ENCODE measurements at places on chromosomes 2 and 18. TPM values are rescaled to one million over a fixed set of nuclear protein-coding genes. Genes with fewer than 3 reads are reported as not detected.

- no peak for DNase-seq
- no peaks in the 10 kb centered on the region for H3K27me3 ChIP-seq
- no peak overlapping the region for H3K27ac ChIP-seq
- H3K4me1 ChIP-seq = peaks cover 4% of the 10 kb centered on the region
These were observed 22.2 kb downstream of the ATAD2B start for GRCh38 chr2:23904692-23905091.

GRCh38 chr18:29163596-29163995 is 986.7 kb upstream of the CDH2 start:
- DNase-seq = no peak
- no peak overlapping the region for H3K4me3 ChIP-seq
- no peaks in the 10 kb centered on the region for H3K27me3 ChIP-seq

DNA sequence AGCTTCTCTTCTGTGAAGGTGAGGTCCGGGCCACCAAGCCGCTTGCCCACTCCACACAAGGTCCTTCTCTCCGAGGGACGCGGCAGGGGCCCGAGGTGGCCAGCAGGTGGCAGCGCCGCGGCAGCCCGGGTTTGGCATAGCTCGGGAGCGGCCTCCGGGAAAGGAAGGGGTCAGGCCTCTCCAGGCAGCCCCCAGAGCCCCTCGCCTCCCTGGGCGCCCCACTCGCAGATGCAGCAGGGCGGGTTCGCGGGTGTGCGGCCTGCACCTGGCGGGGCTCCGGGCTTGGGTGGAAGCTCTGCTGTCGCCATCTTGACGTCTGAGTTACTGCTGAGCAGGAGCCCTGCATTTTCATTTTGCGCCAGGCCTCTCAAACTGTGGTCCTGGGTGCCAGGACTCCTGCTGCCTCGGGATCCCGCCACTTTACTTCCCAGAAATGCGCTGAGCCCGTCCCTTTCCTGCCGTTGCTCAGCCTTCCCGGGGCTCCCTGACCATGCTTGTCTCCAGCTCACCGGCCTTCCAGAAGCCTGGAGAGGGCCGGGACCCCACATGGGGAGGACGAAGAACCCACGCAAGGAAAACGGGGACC is 18.6 kb upstream of the NCL start:
- no peaks in the 10 kb centered on the region for H3K36me3 ChIP-seq
- DNase-seq = peak; percentile 78
- peak overlapping the region; percentile 29 for H3K4me3 ChIP-seq
- no peaks in the 10 kb centered on the region for H3K4me1 ChIP-seq
- no peaks in the 10 kb centered on the region for H3K27me3 ChIP-seq

DNA sequence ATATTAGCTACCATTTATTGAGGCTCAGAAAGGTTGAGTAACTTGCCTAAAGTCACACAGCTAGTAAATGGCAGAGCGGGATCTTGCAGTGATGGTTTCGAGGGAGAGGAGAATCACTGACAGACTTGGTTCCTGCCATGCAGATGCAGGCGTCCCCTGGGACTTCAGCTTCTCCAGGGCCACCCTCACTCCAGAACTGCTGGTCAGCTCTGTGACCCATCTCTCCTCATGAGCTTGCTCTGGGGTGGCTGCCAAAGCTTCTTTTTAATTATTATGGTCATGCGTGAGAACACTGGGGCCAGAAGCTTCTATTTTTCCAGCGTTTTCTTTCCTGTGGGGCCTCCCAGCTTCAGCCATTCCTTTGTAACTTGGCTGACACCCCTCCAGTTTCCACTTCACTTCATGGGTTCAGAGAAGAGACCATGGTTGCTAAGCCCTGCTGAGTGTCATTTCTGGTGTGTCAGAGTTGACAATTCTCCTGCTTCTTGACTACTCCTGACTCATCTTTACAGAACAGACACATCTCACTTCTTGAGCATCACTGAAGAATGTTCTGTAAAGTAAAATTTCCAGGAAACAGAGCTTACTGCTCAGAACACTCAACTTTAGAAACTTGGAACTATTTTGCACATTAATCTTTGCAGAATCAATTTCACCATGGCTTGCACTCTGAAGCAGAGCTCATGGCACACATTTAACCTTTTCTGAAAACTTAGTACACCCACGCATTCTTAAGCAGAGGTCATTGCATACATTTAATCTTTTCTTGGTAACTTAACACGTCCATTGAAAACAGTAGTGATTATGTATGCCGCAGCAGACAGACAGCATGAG is 70.4 kb downstream of the IL1R2 start:
- H3K4me1 ChIP-seq = peaks cover 33% of the 10 kb centered on the region
- H3K27ac ChIP-seq = peak overlapping the region; percentile 90
- H3K27me3 ChIP-seq = no peaks in the 10 kb centered on the region
- DNase-seq = no peak

DNA sequence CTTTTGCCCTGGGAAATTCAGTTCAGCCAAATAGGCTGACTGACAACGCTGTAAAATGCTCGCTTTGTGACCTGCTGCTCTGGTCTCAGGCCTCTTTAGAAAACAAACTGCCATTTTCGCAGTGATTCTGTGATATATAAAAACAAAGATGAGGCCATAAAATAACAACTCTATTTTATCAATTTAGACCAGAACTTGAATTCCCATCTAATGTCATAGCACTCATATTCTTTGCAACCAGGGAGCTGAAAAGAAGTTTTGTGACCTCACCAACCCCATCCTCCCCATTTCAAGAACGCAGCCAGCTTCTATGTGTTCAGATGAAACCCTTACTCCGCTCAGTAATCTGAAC is 40.3 kb downstream of the TCF4 start:
- no peak overlapping the region for H3K4me3 ChIP-seq
- DNase-seq = no peak
- H3K27ac ChIP-seq = no peak overlapping the region
- no peaks in the 10 kb centered on the region for H3K27me3 ChIP-seq
- H3K36me3 ChIP-seq = no peaks in the 10 kb centered on the region

DNA sequence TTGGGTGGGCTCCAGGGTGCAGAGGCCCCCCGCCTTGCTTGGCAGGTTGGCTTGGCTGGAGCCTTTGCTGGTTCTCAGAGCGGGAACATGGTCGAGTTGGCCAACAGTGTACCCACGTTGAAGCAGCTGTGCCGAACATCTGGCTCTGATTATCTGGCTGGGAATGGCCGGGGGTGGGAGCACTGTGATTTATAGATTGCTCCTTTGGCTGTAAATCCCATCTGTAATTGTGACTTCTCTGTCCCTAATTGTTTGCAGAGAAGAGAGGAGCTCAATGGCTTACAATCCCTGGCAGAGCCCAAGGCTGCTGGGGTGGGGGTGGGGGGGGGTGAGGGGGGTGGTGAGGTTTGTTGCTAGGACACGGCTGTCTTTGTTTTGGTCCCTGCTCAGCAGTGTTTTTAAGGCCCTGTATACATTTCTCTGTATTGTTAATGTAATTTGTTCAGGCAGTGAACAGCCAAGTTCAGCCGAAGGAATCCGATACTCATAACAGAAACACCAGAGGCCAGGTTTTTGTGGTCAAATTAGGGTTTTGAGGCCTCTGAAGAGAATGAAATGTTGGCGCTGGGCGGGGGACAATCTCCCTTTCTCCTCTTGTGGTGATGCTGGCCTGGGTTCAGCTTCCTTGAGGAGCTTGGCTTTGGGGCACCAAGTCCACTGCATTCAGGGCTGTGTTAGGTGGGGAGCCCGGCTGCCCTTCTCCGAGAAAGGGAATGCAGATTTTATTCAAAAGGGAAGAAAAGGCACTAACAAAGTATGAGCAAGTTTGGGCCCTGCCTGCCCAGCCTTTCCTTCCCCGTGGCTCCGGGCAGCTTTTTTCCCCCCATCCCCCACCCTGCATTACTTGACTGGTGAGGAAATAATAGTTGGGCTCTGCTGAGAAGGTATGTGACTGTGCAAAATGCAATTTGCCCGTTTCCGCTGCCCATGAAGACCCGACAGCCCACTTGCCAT is 82.5 kb downstream of the TCF7L1 start:
- H3K36me3 ChIP-seq = no peaks in the 10 kb centered on the region
- peak; percentile 12 for DNase-seq
- H3K4me3 ChIP-seq = no peak overlapping the region
- no peaks in the 10 kb centered on the region for H3K27me3 ChIP-seq
- H3K27ac ChIP-seq = peak overlapping the region; percentile 52
- peaks cover 4% of the 10 kb centered on the region for H3K4me1 ChIP-seq

GRCh38 chr2:72892506-72893173 is 5.4 kb downstream of the SPR start:
- no peak overlapping the region for H3K27ac ChIP-seq
- no peaks in the 10 kb centered on the region for H3K36me3 ChIP-seq
- DNase-seq = peak; percentile 76
- peaks cover 41% of the 10 kb centered on the region for H3K4me1 ChIP-seq
- H3K27me3 ChIP-seq = peaks cover 13% of the 10 kb centered on the region

DNA sequence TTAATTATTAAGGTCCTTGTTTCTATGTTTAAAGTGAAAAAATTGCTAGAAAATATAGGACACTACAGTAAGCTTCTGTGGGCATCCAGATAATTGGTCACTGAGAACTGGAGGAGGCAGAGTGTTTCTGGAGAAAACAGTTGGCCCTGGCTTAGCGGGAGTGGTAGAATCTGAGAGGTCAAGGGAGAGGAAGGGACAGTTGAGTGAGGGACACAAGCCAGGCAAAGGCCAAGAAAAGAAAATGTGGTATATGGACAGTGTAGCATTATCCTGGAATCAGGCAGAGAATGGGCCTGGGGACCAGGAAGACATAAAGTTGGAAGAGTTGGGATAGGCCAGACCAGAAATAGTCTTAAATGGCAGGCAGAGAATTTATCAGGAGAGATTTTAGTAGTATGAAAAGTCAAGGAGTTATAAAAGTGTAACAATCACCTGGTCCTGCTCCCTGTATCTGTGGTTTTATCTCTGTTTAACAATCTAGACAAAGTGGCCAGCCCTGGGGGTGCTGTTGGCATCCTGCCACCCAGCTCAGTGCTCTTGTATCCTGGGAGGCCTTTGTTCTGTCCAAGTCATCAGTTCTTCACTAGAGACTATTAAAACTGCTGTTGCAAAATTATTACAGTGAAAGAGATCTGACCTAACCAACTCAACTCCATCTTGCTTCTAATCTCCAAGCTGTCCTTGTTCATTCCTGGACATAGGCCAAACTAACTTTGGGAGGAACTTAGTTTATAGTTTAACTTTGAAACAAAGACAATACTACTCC is 15.4 kb upstream of the MSGN1 start:
- H3K27me3 ChIP-seq = no peaks in the 10 kb centered on the region
- H3K4me1 ChIP-seq = no peaks in the 10 kb centered on the region
- peak; percentile 75 for DNase-seq

- no peak for DNase-seq
- peak overlapping the region; percentile 98 for H3K27ac ChIP-seq
- H3K36me3 ChIP-seq = no peaks in the 10 kb centered on the region
- peaks cover 38% of the 10 kb centered on the region for H3K4me1 ChIP-seq
These were observed 328 bp downstream of the DTYMK start for GRCh38 chr2:241686324-241686649.

- peak overlapping the region; percentile 6 for H3K4me3 ChIP-seq
- no peaks in the 10 kb centered on the region for H3K36me3 ChIP-seq
- H3K27me3 ChIP-seq = no peaks in the 10 kb centered on the region
- no peak for DNase-seq
- peaks cover 13% of the 10 kb centered on the region for H3K4me1 ChIP-seq
- peak overlapping the region; percentile 92 for H3K27ac ChIP-seq
These were observed 83.7 kb upstream of the RBM44 start for GRCh38 chr2:237714690-237715458.

- no peaks in the 10 kb centered on the region for H3K4me1 ChIP-seq
- no peak for DNase-seq
- H3K27me3 ChIP-seq = no peaks in the 10 kb centered on the region
- H3K27ac ChIP-seq = no peak overlapping the region
- H3K4me3 ChIP-seq = no peak overlapping the region
These were observed 24.0 kb upstream of the CTIF start for GRCh38 chr18:48514786-48515185.

DNA sequence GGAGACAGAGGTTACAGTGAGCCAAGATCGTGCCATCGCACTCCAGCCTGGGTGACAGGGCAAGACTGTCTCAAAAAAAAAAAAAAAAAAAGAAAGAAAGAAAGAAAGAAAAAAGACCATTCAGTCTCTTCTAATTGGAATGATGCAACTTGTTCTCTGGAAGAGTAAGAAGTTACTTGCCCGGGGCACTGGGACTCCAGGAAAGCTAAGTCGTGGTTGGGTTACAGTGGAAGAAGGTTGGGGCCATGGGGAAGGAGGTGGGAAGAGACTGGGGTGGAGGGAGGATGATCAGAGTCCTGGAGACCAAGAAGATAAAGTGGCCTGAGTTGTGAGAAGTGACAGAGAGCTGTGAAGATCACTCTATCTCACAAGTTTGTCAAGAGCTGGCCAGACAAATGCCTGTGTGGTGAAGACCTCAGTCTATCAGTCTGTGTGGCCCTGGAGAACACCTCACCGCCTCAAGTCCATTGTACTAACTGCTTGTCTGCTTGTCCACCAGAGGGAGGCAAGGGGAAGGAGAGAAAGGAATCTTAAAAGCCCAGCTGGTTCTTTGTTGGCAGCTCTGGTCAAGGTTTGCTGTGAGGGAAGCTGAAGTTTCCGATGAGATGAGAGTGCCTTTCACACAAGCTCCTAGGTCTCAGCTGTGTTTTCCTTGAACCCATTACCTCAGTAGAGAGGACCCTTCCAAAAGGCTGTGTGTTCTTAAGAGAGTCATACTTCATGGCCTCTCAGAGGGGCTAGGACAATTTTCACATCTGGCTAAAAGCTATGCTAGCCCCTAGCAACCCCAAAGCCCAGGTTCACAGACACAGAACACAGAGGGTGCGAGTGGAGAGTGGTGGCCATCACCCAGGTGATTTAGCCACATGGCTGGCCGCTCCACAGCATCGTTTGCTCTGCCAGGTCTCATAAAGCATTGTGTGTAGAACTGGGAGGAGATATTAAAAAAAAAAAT is 72.0 kb upstream of the TMEM178A start:
- no peaks in the 10 kb centered on the region for H3K27me3 ChIP-seq
- H3K36me3 ChIP-seq = no peaks in the 10 kb centered on the region
- no peak overlapping the region for H3K27ac ChIP-seq
- no peaks in the 10 kb centered on the region for H3K4me1 ChIP-seq
- DNase-seq = no peak

GRCh38 chr2:45436456-45436855 is 174.6 kb downstream of the SRBD1 start:
- no peak for DNase-seq
- H3K36me3 ChIP-seq = no peaks in the 10 kb centered on the region
- no peak overlapping the region for H3K4me3 ChIP-seq
- no peaks in the 10 kb centered on the region for H3K27me3 ChIP-seq

- H3K36me3 ChIP-seq = no peaks in the 10 kb centered on the region
- no peaks in the 10 kb centered on the region for H3K27me3 ChIP-seq
- H3K4me1 ChIP-seq = no peaks in the 10 kb centered on the region
- H3K4me3 ChIP-seq = no peak overlapping the region
- H3K27ac ChIP-seq = no peak overlapping the region
These were observed 277.9 kb downstream of the NDUFA10 start for GRCh38 chr2:239747274-239747673.

Gene RTP5
- not detected for total RNA-seq

Gene FEV
- total RNA-seq = not detected

Gene ACTG2
- 679 TPM for total RNA-seq

Gene MYO1B
- total RNA-seq = 37.0 TPM

Gene TUBB8B
- not detected for total RNA-seq

Gene BIN1
- 39.7 TPM for total RNA-seq

All from transverse colon (tissue), 4 donors.